Stimulated activated effector memory CD8-positive, alpha-beta T cell treated with anti-CD3 and anti-CD28 coated beads, Interleukin-12 subunit alpha, Interleukin-12 subunit beta, amount 100 ng/mL, for 72 hours (primary cell): ENCODE measurements at places on chromosomes 13 and 19.

GRCh38 chr13:99752373-99752772 lies 219.2 kb downstream of the ZIC5 start:
- DNase-seq: no peak

DNA sequence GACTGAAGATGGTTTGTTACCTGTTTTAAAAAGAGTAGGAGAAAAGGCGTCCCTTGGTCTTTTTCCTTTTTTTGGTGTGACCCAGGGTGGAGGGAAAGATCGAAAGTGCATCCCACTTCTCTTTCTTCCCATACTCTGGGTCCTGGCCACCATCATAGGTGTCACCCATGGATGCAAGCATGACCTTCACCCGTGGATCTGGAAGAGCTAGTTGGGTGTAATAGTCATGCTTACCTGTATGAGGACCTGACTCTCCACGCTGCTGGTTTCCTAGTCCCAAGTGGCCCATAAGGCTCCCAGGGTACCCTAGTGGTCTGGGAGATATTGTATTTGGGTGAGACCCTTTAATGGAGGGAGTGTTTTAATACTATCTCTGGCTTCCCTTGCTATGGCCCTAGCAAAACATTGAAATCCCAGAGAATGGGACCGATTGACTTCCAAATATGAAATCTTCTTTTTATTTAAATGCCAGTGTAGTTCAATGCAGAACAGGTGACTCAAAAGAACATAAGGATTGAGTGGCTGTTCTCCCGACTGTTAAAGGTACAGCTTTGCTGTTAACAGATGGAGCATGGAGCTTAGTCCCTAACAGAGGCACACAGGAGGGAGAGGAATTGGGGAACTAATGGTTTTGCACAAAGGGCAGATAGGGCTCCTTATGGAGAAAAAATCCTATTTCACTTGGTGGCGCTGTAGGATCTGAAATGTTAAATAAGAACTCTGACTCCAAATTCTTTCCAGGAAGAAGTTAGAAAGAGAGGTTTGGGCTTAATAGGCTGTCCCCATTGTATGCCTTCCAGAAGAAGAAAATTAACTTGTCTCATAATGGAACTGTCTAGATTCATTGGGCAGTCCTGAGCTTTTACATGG lies 7.0 kb upstream of the ZNF550 start:
- DNase-seq: no peak

DNA sequence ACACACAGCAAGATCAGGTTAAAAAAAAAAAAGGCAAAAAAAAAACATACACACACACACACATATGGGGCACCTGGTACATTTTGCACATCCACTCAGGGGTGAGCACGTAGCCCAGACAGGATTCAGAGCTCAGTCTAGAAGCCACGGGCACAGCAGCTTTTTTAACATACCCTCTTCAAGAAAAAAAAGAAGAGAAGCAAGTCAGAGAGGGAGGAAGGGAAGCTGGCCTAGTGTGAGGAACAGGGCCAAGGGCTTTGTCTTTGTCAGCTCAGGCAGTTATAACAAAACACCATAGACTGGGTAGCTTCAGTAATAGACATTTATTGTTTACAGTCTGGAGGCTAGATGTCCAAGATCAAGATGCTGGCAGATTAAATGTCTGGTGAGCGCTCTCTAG lies 2.3 kb upstream of the TPM4 start:
- DNase-seq: no peak

GRCh38 chr13:30978981-30979956 lies 46.8 kb downstream of the TEX26 start:
- DNase-seq: peak; percentile 27

GRCh38 chr19:34317311-34317927 lies 47.6 kb upstream of the GPI start:
- DNase-seq: no peak

- DNase-seq: no peak
Measured at GRCh38 chr19:44476559-44477408, 23.5 kb downstream of the ZNF180 start.

GRCh38 chr19:33524024-33524664 lies 2.6 kb upstream of the PEPD start:
- no peak for DNase-seq

DNA sequence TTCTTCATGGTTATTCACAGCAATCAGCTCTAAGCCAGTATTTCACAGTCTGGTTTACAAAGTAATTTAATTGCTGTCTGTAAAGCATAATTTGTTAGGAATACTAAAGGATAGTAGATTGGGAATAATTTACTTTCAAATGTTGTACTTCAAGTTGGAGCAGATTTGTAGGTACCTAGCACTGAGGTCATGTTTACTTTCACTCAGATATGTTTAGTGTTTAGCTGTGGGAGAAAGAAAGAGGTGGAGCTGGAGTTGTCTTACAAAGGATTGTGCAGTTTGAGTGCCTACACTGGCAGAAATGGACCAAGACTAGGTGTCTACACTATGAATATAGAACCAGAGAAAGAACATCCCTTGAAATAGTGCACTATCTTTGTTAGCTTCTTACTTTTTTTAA lies 464.6 kb downstream of the PCDH9 start:
- no peak for DNase-seq

DNA sequence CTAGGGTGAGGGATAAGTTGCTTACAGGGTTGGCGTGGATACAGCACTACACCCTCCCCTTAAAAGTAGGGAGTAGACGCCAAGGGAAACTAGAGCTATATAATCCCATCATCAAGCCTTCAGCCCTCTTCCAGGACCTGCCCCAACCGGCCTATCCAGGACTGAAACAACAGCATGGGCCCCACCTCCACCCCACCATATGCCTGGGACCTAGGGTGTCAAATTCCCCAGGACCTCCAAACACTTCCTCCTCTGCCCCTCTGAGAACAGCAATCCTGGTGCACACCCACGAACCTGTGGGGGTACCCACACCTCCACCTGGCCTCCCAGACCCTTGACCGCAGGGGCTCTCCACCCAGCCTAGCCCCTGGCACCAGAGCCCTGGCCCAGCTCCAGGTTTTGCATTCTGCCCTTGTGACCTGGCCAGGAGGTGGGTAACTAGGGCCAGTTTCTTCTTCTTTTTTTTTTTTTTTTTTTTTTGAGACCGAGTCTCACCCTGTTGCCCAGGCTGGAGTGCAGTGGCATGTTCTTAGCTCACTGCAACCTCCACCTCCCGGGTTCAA lies 1.4 kb upstream of the CYP2F1 start:
- no peak for DNase-seq

DNA sequence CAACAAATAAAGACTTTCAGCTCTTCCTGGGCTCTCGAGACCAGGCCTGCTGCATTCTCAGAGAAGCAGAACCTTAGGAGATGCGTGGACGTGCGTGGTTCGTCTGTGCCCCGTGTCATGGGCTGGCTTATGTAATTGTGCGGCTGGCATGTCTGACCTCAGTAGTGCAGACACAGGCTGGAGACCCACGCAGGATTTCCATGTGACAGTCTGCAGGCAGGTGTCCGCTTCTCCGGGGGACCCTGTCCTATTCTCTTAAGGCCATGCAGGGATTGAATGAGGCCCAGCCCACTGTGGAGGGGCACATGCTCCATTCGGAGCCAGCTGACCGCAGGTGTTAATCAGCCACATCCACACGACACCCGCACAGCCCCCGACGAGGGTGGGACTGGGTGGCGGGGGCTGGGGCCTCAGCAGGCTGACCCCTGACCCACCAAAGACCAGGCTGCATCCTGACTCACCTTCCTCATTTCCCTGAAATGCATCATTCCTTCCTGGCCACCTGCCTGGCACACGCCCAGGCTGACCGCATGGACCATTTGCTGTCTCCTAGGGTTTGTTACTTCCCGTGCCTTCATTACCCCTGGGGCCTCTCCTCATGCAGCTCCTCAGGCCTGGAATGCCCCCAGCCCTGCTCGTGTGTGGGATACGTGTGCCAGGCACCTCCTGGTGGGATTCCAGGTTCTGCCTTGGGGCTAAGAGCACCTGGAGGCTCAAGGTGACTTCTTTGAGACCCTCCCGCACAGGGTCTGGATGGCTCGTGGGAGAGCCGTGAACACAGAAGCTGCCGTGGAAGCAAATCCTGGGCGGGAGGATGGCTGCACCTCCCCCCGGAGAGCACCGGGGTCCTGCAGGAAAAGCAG lies 10.7 kb upstream of the MCF2L start:
- DNase-seq: no peak

DNA sequence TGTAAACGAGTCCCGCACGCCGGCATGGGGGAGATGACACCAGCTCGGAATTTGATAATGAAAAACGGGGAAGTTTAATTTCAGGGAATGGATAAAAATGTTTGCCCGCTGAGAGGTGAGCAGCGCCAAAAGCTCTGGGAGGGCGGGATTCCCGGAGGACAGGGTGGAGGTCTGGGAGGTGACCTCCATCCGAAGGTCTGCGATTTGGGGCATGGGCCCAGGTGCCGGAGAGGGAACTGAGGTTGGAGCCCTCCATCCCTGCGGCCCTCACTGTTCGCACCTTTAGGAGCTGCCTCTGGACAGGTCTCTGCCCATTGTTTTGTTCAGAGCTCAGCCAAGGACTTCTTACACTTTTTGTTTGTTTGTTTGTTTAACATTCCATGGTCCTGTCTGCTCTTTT lies 129.8 kb downstream of the URI1 start:
- DNase-seq: no peak
